Jurkat, Clone E6-1 (cell line): ENCODE measurements at places on chromosomes 13 and 19.

- DNase-seq: no peak
Measured at GRCh38 chr13:99717959-99718674, 216.8 kb downstream of the TM9SF2 start.

- DNase-seq: peak; percentile 70
Measured at GRCh38 chr13:28637714-28638355, 21.1 kb upstream of the POMP start.

- DNase-seq: no peak
Measured at GRCh38 chr19:53647792-53648191, 16.0 kb downstream of the DPRX start.

DNA sequence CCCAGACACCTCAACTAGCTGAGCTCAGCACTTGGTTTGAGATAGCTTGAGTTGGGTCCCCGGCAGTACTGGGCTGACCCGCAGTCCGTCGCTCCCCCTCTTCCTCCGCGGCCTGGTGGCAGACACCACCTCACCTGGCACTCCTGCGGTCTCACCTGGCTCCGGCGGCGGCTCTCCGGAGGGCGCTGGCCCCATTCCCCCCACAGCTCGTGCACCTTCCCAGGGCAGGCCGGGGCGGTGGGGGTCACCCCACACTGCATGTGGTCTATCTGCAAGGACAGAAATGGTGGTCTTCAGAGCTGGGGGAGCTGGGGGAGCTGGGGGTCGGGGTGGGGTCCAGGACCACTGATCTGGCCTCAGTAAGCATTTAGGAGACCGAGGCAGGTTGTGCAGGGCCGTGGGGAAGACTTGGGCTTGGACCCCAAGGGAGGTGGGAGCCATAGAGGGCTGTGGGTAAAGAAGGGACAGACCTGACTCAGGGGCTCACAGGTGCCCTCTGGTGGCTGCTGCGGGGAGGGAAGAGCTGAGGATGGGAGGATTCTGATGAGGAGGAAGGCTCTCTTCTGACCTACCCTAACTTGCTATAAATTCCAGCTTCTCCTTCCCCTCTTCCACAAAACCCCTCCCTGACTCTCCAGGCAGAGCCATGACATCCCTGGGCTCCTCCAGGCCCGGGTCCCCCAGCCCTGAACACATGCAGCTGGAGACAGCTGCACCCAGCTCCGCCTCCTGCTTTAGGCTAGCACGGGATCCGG, 6.7 kb upstream of the PLIN4 start:
- DNase-seq: peak; percentile 10

- no peak for DNase-seq
Measured at GRCh38 chr13:108981407-108981806, 352.0 kb downstream of the MYO16 start.

GRCh38 chr19:41305927-41306793, 3.8 kb upstream of the CCDC97 start:
- no peak for DNase-seq

DNA sequence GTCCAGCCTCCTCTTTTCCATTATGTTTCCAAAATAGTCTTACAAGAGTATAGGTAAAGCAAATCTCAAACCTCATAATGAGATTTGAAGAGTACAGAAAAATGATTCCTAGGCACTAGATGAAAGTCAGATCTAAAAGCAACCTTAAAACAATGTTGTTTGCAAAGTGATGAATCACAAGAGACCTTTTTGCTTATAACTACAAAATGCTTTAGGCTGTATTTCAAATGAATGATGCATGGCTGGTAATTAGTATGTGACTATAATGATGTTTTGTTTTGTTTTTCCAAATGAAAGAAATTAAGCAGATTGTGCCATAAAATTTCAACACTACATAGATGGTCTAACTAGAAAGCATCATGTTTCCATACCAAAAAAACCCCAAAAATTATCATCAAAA, 272.7 kb downstream of the DIAPH3 start:
- no peak for DNase-seq

DNA sequence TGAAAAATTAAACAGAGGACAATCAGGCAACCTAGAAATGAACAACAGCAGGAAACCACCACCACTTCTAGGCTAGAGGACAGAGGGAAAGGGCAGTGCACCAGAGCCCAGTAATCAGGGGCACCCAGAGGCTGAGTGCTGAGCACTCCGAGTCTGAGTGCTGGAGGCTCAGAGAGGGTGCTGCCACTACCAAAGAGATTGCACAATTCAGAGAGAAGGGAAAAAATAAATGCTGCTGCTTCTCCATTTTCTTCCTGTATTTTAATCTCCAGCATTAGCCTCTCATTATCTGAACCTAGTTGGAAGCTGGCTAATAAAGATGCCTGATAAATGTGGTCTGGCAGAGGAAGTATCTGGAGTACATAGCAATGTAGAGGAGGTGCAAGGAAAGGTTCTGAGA, 11.8 kb upstream of the ZNF175 start:
- no peak for DNase-seq

- DNase-seq: no peak
Measured at GRCh38 chr13:79314652-79315051, 91.4 kb downstream of the RBM26 start.

GRCh38 chr13:30119476-30119875, 187.9 kb downstream of the KATNAL1 start:
- DNase-seq: peak; percentile 90

- DNase-seq: peak; percentile 81
Measured at GRCh38 chr13:79522583-79522982, 41.6 kb downstream of the NDFIP2 start.

DNA sequence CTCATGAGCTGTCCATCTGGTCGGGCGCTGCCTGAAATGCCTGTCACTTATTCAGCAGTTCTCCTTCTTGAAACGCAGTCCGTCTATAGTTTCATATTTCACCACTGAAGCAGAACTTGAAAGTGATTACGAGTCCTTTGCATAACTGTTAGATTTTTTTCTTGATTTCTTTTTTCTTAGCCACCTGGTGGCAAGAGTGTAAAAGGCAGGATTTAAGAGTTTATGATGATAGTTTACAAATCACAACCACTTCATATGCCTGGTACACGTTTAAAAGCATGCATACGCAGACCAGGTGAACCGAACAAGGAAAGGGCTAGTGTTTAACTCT, 45.8 kb downstream of the GGACT start:
- peak; percentile 65 for DNase-seq

DNA sequence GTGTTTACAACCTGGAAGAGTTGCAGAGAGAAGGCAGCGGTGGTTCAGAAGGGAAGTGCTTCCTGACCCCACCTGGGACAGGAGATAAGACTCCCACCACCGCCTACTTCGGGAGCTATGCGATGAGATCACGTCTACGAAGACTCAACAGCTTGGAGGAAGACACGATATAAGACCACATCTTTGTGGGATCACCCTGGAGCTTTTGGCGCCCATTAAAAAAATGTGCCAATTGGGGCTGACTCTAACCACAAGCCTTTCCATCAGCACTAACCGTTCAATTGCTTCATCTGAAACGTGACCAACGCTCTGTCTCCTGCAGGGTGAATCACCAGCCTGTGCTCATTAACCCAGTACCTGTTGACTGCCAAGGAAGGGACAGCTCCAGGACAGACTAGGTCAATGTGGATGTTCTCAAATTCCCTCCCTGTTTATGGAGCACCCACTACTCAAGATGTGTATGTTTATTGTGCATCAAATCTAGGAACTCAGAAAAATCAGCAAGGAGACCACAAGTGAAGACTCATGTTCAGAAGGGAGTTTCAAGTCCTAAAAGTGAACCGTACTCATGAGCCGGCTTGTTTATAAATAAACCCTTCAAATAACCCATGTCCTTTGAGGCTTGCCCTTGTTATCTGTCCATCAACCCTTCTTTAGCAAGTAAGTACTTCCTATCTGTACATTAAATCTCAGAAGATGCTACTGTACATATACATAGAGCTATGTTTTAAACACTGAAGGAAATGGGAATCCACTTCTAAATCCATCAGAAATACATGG, 67.5 kb downstream of the LATS2 start:
- DNase-seq: peak; percentile 88

GRCh38 chr13:72852207-72852606, 70.3 kb downstream of the PIBF1 start:
- no peak for DNase-seq

GRCh38 chr13:62906896-62907295, 1491.2 kb upstream of the PCDH20 start:
- DNase-seq: no peak
